NCI-H345 (cell line): ENCODE measurements at places on chromosomes 2 and 18.

DNA sequence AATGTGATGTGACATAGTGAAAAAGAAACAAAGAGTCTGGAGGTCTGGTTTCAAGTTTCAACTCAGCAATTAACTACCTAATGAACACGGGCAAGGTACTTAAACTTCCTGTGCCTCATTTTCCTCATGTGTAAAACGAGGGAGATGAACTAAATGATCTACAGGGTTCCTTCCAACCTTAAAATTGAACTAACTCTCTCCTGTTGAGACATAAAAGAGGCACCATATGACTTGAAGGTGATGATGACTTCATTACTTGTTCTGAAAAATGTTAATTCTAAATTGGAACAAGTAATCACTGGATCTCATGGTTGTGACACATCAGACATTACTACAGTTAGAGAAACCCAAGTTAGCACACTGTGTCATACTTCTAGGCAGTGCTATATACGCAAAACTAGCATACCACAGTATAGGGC lies 8.9 kb upstream of the REL start:
- DNase-seq, result no peak

GRCh38 chr2:200703926-200704637 lies 107.6 kb upstream of the BZW1 start:
- no peak for DNase-seq

DNA sequence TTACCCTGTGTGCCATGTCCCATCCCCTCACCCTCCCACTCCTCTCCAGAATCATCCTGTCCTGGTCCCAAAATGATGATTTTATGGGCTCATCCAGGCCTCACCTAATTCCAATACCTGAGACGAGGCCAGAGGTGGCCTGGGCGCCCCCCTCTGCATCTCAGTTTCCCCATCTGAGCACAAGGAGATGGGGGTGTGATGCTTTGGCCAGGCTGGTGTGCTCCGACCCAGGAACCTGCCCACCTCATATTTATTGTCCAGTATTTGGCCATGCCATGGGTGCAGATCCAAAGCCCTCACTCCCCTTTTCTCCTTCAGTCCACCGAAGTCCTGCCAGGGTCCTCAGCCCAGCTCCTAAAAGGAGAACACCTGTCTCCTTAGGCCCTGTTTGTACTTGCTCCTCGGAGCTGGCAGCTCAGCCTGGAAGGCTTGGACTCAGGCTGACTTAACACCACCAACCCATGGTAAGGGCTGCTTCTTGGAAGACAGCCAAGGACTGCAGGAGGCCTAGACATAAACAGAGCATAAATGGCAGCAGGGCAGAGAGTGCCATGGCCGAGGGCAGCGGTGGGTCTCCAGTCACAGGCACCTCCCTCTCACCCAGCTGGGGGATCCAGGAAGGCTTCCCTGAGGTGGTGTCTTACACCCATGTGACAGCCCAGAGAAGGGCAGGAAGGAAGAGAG lies 3.6 kb downstream of the TEX51 start:
- no peak for DNase-seq

GRCh38 chr2:208164951-208165755 lies 1.8 kb upstream of the CRYGA start:
- DNase-seq, result no peak

DNA sequence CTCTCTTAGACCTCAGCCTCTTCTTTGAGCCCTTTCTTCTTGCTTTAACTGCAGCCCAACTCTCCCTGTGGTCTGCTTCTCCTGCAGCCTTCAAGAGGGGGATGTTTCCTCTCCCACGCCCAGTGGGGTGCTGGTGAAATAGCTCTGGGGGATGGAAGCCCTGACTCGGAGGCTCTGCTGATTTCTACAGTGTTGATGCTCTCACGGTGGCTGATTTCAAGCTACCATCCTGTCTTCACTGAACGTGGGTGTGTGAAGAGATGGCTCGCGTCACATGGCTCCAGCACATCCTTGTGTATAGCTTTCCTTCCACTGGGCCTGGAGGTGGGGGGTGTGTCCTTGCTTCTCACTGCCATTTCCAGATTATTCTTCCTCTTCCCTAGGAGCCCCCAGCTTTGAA lies 20.0 kb downstream of the MPP4 start:
- DNase-seq, result no peak

DNA sequence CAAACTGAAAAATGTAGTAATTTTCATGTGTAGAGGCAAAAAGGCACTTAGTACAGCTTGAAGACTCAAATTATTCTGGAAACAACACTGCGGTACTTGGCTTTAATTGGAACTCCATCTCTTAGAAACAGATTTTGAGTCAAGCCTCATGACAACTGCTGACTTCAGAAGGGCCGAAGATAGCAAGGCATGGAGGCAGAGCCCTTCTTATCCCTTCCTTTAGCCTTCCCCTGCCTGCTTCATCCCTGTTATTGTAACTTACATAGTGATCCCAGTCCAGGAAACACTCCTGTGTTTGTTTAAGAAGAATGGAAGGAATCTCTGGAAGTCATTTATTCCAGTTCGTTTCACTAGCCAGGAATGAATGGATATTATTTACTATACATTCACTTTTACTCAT lies 110.9 kb upstream of the FAM98A start:
- DNase-seq, result no peak

GRCh38 chr2:72399879-72400278 lies 252.2 kb upstream of the CYP26B1 start:
- DNase-seq, result no peak

- no peak for DNase-seq
Observed at GRCh38 chr2:64063454-64063853, 44.2 kb upstream of the VPS54 start.

GRCh38 chr2:96113367-96113677 lies 3.0 kb downstream of the ADRA2B start:
- DNase-seq, result no peak

GRCh38 chr2:106054880-106055655 lies 139.0 kb downstream of the UXS1 start:
- DNase-seq, result no peak

- peak; percentile 63 for DNase-seq
Observed at GRCh38 chr2:188523919-188524318, 232.2 kb downstream of the GULP1 start.

- no peak for DNase-seq
Observed at GRCh38 chr2:7131261-7131660, 214.0 kb downstream of the RNF144A start.

DNA sequence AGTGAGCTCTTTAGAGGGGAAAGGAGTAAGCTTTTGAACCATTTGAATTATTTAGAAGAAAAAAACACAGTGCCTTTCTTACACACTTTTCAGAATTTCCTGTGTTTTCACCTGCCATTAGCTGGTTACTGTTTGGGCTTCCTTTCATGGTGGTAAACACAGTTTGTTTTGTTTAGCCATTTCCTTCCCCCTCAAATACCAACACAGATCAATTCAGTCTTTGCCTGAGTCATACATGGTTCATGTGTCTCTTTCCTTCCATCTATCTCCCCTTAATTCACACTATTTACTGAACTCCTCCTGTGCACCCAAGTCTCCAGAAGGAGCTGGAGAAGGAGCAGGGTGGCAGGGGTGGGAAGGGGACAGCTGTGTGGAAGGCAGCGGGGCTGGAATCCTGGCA lies 45.0 kb downstream of the TCF7L1 start:
- DNase-seq, result no peak

GRCh38 chr18:57776767-57777166 lies 26.3 kb downstream of the ATP8B1 start:
- no peak for DNase-seq

DNA sequence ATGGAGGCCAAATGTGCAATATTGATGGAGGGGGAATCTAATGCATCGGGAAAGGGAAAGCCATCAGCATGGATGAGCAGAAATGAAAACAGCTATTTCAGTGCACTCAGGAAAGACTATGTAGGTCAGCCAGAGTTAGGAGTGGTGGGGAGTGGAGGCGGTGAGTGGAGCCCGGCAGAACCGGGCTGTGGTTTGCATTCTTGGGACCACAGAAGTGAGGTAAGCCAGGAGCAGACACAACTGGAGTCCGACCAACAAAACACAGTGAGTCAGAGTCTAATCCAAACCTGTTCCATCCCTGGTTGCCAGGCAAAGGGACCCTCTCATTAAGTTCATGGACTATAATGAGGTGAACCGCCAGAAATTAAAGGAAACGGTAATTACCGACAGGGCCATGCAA lies 61.1 kb upstream of the RAB12 start:
- DNase-seq, result no peak

DNA sequence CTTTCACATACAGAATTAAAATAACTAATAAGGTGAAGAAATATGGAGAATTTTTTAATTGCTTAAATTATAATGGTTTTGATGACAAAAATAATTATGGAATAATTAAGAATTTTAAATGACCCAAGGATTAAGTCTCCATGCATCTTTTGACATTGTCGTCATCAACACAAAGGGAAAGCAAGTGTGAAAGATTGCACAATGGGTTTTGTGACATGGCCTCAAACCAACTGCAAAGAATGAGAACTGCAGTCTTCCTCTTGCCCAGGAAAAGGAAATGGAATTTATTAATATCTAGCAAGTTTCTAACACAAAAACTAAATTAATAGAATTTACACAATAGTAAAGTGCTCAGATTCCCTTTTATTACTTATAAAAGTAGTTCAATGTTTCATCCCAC lies 329.1 kb upstream of the PKDCC start:
- DNase-seq, result no peak
